Cardiac muscle cell (in vitro differentiated cells and primary cell): ENCODE measurements at places on chromosomes 3 and 15.

- DNase-seq = no peak
Observed at GRCh38 chr3:184230603-184231528, 1.5 kb downstream of the VWA5B2 start.

DNA sequence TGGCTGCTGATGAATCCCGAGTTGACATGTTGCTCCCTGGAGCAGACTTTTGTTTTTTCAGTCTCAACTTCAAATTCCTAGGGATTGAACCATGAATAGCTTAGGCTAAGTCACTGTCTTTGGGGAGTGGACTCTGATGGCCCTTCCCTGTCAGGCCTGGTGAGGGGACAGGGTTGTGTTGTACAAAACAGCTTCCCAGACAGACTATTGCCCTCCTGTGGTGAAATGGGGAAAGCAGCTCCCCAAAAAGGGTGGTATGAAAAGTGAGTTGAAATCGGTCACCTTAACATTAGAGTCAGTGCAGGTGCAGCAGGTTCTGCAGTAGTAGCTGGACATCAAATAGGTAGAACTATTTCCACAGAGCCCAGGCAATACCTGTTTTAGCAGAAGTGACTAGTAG, 775.6 kb downstream of the ROBO2 start:
- no peak for DNase-seq

DNA sequence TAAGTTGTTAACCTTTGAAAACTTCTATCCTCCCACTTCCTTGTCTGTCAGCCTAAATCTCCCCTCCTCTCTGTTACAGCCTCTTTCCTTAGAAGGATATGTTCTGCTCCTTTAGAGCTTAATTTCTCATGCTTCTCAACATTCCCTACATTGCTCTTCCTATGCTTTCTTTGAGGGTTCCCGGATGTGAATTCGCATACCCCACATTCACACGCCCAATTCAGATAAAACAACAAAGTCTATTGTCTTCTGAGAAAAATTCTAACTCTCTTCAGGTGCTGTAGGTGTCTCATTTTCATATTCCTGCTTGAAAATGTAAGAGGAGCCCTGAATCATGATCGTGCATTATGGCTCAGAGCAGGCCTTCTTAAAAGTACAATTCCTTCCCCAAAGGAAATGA, 171.8 kb upstream of the DPH6 start:
- no peak for DNase-seq

DNA sequence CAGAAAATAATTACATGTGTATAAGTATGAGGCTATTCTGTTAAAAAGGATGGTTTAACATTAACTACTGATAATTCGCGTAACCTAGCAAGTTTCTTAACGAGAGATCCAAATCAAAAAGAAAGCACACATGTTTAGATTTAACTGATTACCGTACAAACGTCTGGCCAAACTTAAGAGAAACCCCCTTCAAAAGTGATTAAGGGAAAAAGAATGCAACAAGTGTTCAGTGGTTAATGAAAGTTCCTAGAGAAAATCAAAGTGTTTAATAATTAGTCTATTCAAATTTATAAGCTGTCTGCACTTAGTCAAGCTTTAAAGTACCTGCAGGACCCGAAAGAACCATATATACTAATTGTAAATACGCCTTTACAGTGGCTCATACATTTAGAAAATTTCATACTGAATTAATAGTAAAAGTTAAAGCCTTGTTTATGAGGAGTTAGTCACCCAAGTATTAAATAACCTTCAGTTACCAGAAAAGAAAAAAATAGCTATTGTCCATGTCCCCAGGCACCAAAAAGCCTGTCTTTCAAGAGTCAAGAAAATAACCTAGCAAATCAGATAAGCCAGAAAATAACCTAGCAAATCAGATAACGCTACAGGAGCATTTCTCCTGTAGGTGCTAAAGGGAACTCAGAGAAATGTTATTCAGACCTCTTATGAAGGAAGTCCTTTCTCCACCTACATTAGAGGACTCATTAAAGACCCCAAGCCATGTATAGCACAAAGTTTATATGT, 34.6 kb downstream of the ZNF589 start:
- DNase-seq = no peak

GRCh38 chr3:52705688-52706686, at the start of the genes GLT8D1 and SPCS1:
TSS of gene GLT8D1 (minus strand) at chr3:52705791. CDS start at chr3:52700460, 5,331 bp downstream.
TSS of gene SPCS1 (plus strand) at chr3:52706106. CDS start at chr3:52706247, 141 bp downstream.
- DNase-seq = peak; percentile 93

- DNase-seq = no peak
Observed at GRCh38 chr15:73923156-73923487, 3.1 kb upstream of the LOXL1 start.
